Fibroblast of skin of back (primary cell): ENCODE measurements at places on chromosomes 4 and X.

DNA sequence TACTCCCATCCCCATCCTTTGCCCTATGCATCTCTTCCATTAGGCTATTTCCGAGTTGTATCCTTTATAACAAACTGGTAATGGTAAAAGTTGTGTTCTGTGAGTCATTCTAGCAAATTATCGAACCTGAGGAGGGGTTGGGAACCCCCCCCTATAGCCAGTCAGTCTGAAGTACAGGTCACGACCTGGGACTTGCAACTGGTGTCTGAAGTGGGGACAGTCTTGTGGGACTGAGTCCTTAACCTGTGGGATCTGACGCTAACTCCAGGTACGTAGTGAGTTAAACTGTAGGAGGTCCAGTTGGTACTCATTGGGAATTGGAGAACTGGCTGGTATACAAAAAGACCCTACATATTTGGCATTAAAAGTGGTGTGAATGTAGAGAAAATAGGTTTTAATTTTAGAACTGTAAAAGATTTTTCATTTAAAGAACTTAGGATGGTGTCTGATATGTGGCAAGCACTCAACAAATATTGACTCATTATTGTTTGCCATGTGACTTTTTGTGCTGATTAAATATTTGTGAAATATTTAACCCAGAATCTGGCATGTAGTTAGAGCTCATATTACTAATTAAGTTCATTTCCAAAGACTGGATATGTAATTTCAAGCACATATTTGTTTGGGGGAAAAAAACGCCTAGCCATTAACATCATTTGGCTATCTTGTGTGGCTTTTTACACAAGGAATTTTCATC is 50.7 kb downstream of the CHST7 start:
- no peak for DNase-seq

DNA sequence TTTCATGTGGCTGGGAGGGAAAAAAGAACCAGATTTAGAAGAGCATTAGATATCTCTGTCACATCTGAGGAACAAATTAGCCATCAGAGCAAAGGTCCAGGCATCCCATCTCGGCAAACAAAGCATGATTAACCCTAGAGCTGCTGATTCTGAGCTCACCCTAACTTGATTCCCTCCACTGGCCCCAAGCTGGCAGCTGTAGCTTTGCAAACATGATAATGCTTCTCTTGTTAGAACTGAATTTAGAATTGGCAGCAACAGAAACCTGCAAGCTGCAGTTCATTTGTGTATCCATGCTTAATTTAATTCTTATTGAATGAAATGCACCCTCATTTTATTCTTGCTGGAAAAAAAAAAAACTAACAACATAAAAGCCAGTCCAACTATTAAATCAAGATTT is 289.2 kb downstream of the IL1RAPL1 start:
- DNase-seq = no peak

GRCh38 chrX:119512146-119512800 is 44.0 kb downstream of the SLC25A5 start:
- peak; percentile 74 for DNase-seq

DNA sequence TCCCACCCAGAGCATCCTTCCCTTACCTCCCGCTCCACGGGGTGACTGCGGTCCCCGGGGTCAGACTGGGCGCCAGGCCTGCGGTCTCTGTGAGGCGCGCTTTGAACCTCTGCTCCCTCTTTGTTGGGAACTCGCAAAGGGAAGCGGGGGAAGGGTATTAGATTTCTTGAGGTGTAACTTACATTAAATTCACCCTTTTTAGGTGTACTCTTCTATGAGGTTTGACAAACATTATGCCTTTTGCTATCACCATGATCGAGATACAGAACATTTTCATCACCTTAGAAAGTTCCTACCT is 569 bp downstream of the DCK start:
- no peak for DNase-seq

DNA sequence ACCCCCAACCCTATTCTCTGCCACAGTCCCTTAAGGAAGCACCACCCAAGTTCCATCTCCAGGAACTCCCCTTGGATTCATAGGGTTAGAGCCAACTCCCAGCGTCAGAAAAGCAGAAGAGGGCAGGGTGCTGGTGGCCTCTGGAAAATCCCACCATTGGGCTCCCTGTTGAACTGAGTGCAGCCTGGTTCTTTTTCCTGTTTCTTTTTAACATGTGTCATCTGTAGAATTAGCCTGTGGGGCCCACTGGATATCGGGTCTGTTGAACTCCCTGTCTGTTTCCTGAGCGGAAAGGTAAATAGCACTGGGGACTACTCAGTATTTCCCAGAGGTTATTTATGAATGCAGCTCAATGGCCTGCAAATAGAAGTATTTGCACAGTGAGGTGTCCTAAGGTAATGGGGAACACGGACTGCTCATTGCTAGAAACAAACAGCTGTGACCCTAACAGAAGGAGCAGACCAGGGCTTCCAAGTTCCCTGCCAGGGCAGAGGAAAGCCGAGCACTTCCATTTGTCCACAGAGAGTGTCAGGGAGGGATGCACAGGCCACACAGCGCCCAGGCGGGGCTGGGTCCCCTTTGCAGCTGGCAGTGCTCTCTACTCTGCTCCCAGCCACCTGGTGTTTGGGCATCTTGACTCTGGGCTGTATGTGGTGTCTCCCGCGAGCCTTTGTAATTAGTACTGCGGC is 102.6 kb downstream of the FHDC1 start:
- no peak for DNase-seq

- no peak for DNase-seq
Measured at GRCh38 chr4:122533841-122534240, 77.3 kb upstream of the IL2 start.

DNA sequence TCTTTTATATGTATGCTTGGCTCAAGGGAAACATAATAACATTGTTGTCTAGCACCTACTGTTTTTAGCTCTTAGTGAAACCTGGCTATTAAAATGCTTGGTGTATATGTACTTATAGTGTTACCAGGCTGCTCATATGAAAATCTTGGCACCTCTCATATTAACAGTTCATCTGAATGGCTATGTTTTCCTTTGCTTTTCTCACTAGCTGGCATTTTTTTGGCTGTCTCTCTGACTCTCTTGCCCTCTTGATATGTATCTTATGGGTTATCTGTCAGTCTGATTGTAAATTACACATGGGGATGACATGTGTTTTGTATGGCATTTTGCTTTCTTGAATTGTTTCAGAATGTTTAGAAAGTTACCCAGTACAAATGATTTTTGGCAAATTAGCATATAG is 158.0 kb downstream of the ARHGAP24 start:
- no peak for DNase-seq

GRCh38 chr4:159271856-159272255 is 169.0 kb downstream of the RAPGEF2 start:
- DNase-seq = no peak

GRCh38 chr4:41613821-41614220 is 75.9 kb downstream of the LIMCH1 start:
- no peak for DNase-seq

DNA sequence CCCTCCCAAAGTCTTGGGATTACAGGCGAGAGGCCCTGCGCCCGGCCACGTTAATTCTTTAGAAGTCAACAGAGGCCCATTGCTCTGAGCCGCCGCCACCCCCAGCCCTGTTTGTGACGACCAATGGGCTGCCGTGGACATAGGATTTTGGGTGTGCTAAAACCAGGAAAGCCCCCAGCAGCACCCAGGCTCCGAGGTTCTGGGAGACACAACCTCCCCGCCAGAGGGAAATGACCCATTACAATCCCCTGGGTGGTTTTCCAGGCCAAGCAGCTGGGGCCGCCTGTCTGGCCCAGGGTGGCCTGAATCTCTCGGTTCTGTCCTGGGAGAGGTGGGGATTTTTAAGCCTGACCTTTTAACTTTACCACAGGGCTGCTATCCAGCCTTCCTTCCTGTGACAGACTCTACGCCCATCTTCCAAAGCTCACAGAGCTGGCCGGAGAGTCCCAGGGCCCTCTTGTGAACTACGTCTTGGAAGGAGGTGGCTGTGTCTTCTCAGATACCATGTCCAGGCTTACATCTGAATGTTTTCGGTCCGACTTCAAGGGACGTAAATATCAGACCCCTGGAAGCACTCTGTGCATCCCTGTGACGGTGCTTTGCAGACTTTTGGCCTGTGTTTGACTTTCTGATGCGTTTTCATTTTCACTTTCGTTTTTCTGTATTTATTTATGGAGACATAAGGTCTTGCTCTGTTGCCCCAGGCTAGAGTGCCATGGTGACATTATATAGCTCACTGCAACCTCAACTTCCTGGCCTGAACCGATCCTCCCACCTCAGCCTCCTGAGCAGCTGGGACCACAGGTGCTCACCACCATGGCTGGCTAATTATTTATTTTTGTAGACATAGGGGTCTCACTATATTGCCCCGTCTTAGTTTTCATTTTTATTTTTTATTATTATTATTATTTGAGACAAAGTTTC is 36.0 kb downstream of the P2RY8 start:
- no peak for DNase-seq

DNA sequence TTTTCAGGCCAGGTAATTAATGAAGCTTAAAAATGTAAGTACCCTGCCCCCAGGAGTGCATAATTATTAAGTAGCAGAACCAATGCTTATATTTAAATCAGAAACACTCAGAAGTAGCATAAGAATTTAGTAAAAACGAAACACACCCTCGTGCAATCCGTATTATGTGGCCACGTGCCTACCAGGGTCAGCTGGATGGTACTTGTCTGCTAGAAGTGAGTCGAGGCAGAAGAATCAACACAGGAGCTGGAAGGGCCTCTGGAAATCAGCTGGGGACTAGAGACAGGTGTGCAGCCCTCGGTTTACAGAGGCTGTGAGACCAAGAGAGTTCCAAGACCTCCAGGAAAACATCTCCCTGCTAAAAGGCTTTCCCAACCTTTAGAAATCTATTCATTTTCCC is 559 bp upstream of the FAM47E start:
- DNase-seq = no peak

GRCh38 chr4:151561551-151562256 is 152.7 kb downstream of the FHIP1A start:
- no peak for DNase-seq

GRCh38 chr4:182126096-182126495 is 117.1 kb upstream of the TENM3 start:
- DNase-seq = peak; percentile 35

GRCh38 chr4:100049872-100050271 is 99.8 kb upstream of the H2AZ1 start:
- no peak for DNase-seq

DNA sequence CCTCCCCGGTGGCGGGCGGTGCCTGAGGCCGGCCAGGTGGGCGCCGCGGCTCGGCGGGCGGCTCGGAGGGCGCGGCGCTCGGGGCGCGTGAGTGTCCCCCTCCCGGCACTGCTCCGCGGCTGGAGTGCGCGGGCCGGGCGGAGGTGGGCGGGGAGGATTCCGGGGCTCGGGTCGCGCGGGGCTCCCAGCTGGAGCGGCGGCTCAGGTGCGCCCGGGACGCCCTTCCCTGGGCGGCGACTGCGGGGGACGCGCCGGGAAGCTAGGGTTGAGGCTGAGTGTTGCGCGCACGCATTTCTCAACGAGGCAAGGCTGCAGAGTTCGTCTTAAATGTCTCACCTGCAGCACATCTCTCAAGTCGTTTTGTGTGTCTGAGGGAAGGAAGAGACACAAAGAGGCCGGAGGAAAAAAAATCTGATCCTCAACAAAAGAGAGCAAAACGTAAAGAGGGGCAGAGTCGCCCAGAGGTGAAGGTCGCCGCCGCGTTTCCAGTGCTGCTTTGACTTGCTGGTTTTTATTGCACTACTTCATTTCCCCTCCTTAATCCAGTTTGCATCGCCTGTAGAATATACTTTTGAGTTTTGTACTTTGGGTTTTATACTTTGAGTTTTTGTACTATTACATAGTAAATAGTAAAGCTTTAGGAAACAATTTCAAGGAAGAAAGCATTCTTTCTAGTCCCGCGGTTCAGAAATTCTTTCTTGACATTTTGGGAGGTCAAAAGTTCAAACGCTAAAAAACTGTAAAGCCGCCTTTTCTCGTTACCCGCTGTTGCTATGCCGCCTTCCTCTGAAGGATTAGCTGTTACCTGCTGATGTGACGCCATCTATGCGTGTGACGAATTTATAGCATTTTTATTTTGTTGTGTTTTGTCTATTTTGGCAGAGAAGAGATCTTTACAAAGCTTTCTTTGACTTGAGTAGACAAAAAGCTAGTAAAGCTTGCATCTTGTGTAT is 106.5 kb upstream of the STOX2 start:
- DNase-seq = no peak

DNA sequence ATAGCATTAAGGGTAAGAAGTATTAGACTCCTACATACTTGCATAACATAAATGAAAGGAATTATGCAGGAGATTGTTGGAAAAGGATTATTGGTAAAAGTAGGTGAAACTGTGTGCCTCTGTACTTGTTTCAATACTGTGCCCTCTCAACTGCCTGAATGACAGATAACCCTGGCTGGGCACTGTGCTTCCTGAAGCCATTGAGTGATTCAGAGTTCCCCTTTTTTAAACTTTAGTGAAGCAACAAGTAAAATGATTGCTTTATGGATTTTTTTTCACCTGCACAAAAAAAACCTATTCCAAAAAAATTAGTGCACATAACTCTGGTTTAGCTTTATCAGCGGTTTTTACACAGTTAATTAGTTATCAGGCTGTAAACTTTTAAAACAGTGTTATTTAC is 204.8 kb downstream of the TRAM1L1 start:
- DNase-seq = no peak

DNA sequence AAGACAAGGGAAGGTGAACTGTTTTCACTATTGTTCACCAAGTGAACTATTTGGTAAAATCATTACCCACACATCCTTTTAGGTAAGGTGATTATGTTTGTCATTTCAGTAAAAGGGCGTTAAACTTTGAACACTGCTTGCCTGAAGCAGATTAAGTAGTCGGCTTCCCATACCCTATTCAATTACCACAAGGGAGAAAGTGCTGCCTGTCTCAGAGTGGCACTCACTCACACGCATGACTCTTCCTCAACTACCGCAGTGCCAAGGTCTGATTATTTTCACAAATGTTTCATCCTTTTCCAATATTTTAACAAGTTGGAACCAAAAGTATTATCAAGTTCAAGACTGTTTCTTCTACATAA is 11.0 kb downstream of the VEGFC start:
- no peak for DNase-seq

GRCh38 chr4:99615170-99615820 is 40.7 kb downstream of the MTTP start:
- no peak for DNase-seq

DNA sequence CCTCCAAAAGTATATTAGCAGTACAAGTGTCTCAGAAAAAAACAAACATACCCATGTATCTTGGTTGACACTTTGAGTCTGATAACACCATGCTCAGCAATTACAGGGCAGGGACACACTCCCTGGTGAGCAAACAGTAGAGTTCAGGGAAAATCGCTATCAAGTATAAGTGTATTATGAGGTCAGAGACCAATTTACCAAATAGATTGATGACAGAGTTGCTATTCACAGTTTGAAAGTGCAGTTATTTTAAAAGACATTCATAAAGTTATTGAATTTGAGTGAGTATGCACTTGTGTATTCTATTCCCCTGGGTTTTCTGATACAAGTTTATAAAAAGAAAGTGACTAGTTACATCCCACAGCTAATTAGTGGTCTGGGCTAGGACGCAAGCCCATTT is 10.2 kb upstream of the LONRF3 start:
- no peak for DNase-seq

- DNase-seq = no peak
Measured at GRCh38 chr4:80463509-80463908, 128.0 kb downstream of the CFAP299 start.

GRCh38 chr4:184816962-184817361 is 8.8 kb downstream of the ACSL1 start:
- no peak for DNase-seq
